ENCODE measurements at places on chromosomes 5 and 9. TPM values are rescaled to one million over a fixed set of nuclear protein-coding genes. Genes with fewer than 3 reads are reported as not detected.

CCDC180 gene
- 0.45 TPM for total RNA-seq

OSMR gene
- total RNA-seq = 58.7 TPM

EGFLAM gene
- 2.1 TPM for total RNA-seq

FBLL1 gene
- total RNA-seq = 3.0 TPM

SCAMP1 gene
- total RNA-seq = 33.0 TPM

BTNL3 gene
- not detected for total RNA-seq

PFDN1 gene
- total RNA-seq = 48.4 TPM

Measured in smooth muscle cell of the coronary artery (primary cell).